C1 segment of cervical spinal cord (tissue), 14 donors: ENCODE measurements at places on chromosomes 1 and 21.

DNA sequence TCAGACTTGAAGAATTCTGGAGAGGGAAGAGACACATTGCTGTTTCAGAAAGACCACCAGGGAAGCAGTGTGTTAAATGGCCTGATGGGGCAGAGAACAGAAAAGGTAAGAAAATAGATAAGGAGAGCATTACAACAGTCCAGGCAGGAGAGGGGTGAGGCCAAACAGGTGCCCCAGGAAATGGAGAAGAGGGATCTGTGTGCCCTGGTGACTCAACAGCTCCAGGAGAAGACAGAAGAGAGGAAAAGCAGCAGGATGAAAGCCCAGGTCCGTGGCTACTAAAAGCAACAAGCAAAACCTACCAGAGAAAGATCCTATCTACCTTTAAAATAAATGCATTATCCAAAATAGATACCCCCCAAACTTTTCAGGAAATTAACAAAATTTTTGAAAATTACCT, 9.2 kb downstream of the TP53BP2 start:
- DNase-seq, result no peak

DNA sequence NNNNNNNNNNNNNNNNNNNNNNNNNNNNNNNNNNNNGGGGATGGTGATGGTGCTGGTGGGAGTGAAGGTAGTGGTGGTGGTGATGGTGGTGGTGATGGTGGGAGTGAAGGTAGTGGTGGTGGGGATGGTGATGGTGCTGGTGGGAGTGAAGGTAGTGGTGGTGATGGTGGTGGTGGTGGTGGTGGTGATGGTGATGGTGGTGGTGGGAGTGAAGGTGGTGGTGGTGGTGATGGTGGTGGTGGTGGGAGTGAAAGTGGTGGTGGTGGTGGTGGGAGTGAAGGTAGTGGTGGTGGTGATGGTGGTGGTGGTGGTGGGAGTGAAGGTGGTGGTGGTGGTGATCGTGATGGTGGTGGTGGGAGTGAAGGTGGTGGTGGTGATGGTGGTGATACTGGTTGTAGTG, 93.6 kb downstream of the CRYAA start:
- DNase-seq, result no peak

DNA sequence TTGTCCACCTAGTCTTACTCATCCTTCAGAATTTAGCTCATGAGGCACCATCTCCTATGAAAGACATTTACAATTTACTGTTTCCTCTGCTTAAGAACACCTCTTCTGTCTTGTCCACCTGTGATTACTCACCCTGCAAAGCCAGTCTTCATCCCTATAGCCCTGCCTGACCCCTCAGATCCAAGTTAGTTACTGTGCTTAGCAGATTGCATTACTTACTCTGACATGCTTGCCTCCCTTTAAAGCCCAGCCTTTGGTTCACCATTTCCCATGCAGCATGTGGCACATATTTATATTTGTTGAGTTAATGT, 60.9 kb upstream of the VCAM1 start:
- no peak for DNase-seq

- no peak for DNase-seq
These were observed 110.2 kb upstream of the APP start for GRCh38 chr21:26280775-26281174.

GRCh38 chr1:14681182-14681581, 82.7 kb downstream of the KAZN start:
- no peak for DNase-seq

DNA sequence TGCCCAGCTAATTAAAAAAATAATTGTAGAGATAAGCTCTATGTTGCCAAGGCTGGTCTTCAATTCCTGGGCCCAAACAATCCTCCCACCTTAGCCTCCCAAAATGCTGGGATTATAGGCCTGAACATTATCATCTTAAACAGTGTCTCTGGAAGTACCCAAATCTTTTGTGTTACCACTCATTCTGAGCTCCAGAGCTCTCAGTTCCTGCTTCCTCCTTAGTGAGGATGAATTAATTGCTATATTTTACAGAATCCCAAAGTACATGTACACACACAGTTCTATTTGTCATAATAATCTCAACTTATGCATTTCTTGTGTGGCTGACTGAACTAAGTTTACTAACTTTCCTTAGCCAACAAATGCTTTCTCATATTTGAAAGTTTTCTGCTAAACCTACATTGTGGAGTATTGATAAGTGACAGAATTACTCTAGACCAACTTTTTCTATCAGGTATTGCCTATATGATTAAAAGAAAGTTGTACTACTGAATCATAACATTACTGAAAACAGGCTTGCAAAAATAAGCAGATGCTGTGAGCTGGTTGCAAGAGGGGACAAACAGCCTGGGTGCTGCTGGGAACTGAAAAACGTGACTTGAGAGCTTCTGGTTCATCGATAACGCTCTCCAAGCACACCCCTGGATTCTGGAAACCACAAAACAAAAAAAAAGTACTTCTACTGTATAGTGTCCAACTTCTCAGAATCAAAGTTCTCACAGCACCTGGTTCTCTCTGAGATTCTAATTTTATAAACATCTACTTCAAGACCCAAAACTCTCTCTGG, 15.3 kb downstream of the VAV3 start:
- no peak for DNase-seq
